ENCODE measurements at places on chromosomes 4 and X.

DNA sequence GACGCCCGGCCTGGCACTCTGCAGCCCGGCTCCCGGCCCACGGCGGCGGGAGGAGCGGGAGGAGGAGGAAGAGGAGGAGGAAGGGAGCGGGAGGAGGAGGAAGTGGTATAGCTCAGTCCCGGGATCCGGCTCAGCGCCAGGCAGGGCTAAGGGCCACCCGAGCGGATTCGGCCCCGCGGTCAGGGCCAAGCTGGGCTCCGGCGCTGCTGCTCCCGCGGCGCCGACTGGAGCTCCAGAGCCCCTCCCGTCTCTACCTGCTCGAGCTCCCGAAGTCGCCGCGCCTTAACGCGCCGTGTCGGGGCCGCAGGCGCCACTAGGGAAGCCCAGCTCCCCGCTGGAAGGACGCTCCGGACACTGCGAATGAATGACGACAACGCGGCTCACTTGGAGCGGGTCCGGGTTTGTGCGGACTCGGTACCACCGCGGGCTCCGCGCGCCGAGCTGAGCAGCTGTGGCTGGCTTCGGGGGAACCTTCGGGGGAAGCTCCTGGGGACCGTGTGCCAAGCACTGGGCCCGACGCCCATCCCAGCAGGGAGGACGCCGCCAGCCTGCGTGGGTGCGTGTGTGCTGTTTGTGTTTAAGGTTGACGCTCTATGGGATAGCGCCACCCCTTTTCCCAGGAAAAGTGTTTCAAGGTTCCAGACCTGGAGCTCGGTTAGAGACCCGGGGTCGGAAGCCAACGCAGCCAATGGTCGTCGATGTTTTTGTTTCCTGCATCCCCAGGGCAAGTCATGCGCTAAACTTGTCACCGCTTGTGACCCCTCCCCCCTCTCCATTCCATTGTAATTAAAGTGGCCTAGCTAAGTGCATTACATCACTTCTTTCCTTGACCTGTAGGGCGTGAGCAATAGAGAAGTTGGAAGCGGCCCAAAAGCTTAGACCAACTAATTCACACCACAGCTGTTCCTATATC is at the start of gene TBC1D9:
TBC1D9 (minus strand) TSS at position 67 of the 913 bp plus-strand sequence. CDS start 340 bp downstream, outside the sequence.
- DNase-seq = no peak

- no peak for DNase-seq
These were observed 4.4 kb upstream of the C4orf36 start for GRCh38 chr4:86896596-86896995.

DNA sequence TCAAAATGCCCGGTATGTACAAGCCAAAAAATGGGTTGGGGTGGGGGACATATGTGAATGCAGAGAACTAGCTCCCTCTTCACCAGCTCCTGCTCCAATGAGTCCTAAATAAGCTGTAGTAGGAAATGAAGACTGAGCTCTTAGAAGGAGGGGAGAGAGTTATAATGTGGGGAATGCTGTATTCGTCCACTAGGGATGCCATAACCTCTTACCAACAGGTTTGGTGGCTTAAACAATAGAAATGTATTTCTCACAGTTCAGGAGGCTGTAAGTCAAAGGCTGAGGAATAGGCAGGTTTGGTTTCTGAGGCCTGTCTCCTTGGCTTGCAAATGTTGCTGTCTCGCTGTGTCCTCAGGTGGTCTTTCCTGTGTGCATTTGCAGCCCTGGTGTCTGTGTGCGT is 4.4 kb upstream of the INPP4B start:
- no peak for DNase-seq

DNA sequence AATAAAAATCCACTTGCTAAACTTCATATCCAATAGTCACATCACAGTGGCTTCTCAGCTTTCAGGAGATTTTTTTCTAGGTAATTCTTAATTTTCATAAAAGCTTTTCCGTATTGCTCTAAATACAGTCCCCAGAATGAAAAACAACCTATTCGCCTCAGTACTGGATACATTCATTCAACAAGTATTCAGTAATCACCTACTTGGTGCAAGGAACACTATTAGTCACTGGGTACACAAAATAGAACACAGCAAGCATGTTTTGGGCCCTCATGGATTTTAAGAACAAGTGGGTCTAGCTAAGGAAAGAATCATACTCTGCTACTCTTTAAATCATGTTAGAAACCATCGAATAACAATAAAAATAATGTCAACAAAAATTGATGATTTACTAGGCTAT is 2.8 kb upstream of the BEX3 start:
- no peak for DNase-seq

DNA sequence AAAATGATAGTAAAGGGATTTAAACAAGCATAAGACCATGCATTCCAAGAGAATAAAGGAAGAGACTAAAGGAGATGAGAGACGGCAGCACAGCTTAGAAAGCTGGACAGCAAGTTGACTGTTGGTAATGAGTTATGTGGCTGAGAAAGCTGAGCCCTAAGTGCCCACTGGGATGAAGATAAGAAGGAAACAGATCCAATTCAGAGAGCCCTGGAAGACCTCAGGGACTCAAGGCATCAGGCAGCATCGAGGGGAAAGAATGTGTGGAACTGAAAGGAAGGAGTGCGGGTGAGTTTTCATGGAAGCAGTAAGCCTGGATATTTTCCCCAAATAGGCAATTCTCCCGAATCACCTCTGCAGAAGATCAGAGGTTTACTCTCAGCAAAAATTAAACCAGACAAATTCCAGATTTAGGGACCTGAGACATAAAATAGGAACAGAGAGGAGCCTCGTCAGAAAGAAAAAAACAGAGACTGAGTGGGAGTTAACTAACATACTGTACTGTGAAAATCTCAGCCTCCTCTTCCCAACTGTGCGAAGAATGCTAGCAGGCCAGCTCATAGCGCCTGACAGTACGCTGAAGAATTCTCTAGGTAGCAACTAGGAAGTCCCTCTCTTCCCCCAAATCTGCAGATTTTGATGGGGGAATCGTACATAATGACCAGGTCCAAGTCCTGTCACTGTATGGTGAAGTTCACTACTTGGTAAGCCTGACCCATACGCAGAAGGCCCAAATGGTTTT is 187.7 kb upstream of the TAPT1 start:
- DNase-seq = no peak

DNA sequence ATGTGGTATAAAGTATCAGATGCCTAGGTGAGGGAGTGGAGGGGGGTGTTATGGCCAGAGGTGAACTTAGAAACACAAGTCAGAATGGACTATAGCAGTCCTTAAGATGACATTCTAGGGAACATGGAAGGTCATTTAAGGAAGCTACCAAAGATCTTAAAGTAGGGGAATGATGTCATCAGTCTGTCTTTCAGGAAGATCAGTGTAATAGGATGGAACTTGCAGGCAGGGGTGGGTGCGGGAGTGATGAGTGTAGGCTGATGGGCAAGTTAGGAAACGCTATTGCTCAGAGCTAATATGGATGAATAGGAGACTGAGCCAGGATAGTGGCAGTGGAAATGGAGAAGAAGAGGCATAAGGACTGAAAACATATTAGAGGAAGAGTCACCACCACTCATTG is 27.5 kb upstream of the CWH43 start:
- DNase-seq = no peak

- DNase-seq = no peak
These were observed 14.3 kb upstream of the FAM241A start for GRCh38 chr4:112130906-112131305.

DNA sequence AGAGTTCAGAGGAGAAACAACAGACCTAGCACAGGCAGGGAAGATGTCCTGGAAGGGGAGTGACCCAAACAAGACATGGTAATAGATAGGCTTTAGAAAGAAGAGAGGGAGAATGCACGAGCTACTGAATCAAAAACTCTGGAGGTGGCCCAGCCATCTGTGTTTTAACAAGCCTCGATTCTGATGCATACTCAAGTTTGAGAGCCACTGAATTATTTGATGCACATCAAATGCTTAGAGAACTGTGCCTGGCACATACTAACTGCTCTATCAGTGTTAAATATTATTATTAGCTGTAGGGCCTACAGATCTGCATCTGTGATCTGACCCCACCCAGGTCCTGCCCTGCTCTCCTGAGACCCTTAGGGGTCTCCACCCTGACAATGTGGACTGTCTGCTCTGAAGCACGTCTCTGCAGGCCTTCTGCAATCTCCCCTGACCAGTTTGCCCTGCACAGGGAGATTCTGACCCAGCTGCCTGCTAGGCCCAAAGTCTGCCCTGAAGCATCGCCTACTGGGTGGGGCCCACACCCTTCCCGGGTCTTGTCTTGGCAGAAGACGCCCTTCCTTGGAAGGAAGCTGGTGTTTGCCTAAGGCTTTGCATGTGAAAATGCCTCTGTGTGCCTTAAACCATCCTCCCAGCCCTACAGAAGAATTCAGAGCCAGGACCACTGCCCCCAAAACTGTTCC is 201.5 kb upstream of the KLF3 start:
- no peak for DNase-seq

DNA sequence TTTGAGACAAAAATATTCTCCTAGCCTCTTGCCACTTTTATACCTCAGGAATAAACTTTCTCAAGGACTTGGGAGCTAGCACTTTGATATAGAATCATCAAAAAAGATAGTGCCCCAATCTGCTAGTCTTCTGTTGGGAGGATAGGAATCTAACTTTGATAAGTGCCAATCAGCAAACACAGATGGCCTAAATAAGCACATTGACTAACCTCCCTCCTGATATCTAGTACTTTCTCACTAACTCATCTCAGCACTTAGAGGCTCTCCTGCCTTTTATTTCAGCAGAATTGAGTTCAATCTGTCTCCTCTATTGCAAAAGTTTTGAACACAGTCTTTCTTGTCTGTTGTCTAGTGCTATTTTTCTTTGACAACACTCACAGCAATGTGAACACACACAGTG is 798.4 kb upstream of the FTHL17 start:
- no peak for DNase-seq

GRCh38 chr4:139619644-139620043 is 46.0 kb upstream of the MGST2 start:
- DNase-seq = no peak

GRCh38 chr4:102428122-102428521 is 73.0 kb upstream of the NFKB1 start:
- DNase-seq = no peak

GRCh38 chrX:40729598-40730584 is 5.5 kb downstream of the MED14 start:
- no peak for DNase-seq

DNA sequence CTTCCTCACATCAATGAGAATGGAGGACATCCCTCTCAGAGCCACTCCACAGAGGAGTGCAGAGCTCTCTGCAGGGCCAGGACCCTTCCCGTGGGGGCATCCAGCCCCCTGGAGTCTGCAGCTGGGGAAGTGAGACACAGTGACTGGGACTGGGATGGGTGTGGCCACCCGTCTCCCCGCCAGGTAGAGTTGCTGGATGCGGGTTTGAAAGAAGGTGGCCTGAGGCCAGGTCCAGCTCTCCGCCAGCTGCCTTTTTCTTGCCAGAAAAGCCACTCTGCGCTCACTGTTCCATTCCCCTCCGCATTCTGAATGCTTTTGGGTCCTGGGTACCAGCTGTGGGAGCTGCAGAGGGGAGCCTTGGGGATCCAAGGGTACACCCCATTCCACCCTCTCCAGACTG is 82.6 kb downstream of the ABLIM2 start:
- no peak for DNase-seq

DNA sequence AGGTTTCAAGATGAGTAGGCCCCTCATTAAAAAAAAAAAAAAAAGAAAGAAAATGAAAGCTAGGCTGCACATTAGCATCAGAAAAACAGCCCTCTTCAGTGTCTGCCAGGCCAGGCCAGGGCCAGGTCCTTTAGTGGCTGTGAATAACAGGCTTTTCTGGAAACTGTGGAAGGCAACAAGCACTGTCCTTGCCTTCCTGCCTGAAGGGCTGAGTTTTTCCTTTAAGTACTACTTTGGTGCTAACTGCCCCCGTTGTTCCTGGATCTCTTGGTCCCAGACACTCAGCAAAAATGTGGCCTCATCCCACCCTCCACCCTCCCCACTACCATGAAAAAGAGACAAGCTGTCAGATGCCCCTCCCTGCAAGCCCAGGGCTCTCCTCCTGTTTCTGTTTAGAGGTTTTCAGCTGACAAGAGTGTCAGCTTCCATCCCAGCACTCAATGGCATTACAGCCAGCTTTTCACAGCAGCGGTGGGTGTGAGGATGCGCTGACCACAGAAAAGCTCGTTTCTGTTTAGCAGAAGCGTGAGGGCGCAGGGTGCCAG is 174.2 kb downstream of the NHS start:
- no peak for DNase-seq

- DNase-seq = no peak
These were observed 56.6 kb downstream of the FAM193A start for GRCh38 chr4:2593003-2593402.

- no peak for DNase-seq
These were observed 54.6 kb upstream of the ANK2 start for GRCh38 chr4:112994732-112995464.

GRCh38 chr4:4420421-4420820 is 33.5 kb downstream of the NSG1 start:
- DNase-seq = no peak

- no peak for DNase-seq
These were observed 224.1 kb downstream of the SHROOM3 start for GRCh38 chr4:76659103-76659490.

GRCh38 chr4:88736264-88736663 is 38.6 kb upstream of the NAP1L5 start:
- DNase-seq = no peak

GRCh38 chrX:10158279-10159144 is 1.7 kb downstream of the CLCN4 start:
- DNase-seq = no peak

GRCh38 chrX:13474164-13474516 is 95.3 kb upstream of the EGFL6 start:
- no peak for DNase-seq

GRCh38 chr4:13470379-13470778 is 13.8 kb downstream of the RAB28 start:
- DNase-seq = no peak

DNA sequence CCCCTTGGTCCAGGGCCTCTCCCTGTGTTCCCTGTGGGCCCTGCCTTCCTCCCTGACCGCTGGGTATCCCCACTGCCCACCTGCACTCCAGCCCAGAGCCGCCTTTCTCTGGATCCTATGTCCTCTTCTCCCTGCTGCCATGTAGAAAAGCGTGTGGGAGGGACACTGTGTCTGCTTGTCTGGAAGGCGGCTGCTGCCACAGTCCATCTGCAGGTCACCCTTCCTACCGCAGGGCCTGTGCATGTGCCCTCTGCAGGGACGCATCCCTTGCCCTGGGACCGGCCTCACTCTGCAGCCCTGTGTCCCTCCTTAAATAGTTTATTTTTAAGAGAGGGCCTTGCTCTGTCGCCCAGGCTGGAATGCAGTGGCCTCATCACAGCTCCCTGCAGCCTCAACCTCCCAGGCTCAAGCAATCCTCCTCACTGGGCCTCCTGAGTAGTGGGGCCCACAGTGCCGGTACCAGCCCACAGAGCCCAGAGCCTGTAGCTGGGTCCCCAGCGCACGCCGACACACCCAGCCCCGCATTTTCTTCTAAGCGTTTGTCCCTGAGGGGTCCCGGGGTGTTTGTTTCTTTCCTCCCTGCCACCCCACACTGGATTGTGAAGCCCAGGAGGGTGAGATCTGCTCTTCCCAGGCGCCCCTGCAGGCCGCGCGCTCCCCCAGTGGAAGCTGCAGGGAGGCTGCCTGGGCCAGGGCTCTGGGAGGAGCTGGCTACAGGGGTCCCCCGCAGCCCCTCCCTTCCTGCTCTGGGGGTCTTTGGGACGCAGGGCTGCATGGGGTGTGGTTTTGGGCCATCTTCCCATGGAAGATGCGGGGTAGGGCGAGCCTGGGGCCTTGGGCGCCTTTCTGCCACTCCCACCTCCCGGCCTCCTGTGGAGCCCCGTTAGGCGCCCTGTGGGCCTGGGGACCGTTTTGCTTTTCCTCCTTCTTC is 12.8 kb upstream of the NAT8L start:
- no peak for DNase-seq
